ENCODE measurements at places on chromosomes 12 and 14.

DNA sequence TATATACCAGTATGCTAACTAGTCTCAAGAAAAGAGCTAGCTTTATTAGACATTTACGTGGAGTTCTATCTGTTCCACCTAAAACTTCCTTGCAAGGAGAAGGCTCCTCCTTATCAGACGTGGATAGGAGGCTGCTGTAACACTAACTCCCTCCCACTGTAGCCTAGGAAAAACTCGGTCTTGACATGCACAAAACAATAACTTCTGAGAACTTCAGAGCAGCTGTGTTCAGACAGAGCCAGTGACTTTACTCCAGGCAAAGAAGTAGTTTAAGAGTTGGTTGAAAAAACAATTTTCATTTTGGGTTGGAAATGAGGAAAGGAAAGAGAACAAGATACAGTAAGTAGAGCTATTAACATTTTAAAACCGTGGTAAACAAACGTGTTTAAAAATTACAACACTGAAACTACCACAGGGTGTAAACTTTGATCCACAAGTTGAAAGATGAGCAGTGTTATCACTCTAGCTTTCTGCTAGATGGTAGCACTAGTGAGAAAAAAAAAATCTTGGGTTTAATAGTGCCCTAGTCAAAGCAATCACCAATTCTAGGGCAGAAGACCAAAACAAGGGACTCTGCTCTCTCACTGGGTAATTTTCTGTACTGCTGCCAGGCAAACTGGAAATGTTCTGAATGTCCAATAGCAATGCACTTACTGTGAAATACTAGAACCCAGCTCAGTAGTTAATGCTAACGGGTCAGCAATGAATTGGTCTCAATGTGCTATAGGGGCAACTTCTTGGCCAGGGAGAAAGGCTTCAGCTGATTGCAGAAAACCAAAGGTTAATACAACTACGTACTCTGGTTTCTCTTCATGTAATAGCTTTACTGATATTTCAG, 2.4 kb downstream of the ATF7 start:
- no peak for DNase-seq

- no peak for DNase-seq
These were observed 166.0 kb downstream of the FOXN3 start for GRCh38 chr14:89251061-89251460.

DNA sequence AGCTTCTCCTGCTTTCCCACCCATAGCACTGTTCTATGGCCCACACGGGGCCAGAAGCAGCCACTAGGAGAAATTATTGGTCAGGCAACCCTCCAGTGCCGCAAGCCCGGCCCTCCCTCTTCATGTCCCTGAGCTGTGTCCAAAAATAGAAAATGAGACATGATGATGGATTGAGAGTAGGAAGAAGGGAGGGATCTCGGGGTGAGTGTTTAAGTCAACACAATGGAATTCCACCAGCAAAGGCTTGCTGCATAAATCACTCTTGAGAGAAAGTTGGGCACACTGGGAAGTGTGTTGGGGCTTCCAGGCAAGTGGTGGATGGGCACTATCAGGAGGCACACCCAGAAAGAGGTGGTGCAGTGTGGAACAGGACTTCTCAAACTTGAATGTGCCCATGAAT, 94.2 kb downstream of the LLPH start:
- DNase-seq = no peak

DNA sequence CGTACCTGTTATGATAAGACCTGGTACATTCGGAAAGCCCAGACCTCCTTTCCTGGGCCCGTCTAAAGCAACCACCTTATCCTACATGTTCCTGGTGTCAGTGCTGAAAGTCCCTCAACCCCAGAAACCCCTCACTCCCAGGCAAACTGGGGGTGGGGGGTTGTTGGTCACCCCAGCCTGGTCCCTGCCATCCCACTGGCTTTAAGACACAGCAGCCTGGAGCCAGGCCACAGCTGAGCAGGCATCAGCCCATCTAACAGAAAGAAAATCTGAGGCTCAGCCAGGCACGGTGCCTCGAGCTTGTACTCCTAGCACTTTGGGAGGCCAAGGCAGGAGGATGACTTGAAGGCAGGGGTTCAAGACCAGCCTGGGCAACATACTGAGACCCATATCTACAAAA, 4.5 kb downstream of the SELPLG start:
- DNase-seq = peak; percentile 56

DNA sequence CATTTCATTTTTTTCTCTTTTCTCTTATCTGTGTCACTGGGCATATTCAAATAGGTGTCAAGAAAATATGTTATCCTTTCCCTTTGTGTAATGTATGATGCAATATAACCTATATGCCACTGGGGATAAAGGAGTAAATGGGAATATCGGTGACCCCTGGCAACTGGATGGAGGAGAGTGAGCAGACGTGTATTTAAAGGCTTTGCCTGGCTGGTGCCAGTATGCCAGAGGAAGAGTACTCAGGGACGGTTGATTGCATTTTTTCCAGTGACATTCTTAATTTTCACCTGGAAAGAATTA, 12.0 kb upstream of the STXBP6 start:
- no peak for DNase-seq

- no peak for DNase-seq
These were observed 1314.6 kb upstream of the TMEM132C start for GRCh38 chr12:126952096-126953007.

GRCh38 chr14:33317675-33318074, 379.0 kb downstream of the NPAS3 start:
- DNase-seq = no peak

Data from activated T-cell treated with anti-CD3 and anti-CD28 coated beads, Interleukin-2, amount 50 U/mL, for 48 hours (primary cell).